ENCODE measurements at places on chromosomes 6 and 20. TPM values are rescaled to one million over a fixed set of nuclear protein-coding genes. Genes with fewer than 3 reads are reported as not detected.

GRCh38 chr6:55675941-55676340 lies 96.9 kb upstream of the HMGCLL1 start:
- DNase-seq: no peak

DNA sequence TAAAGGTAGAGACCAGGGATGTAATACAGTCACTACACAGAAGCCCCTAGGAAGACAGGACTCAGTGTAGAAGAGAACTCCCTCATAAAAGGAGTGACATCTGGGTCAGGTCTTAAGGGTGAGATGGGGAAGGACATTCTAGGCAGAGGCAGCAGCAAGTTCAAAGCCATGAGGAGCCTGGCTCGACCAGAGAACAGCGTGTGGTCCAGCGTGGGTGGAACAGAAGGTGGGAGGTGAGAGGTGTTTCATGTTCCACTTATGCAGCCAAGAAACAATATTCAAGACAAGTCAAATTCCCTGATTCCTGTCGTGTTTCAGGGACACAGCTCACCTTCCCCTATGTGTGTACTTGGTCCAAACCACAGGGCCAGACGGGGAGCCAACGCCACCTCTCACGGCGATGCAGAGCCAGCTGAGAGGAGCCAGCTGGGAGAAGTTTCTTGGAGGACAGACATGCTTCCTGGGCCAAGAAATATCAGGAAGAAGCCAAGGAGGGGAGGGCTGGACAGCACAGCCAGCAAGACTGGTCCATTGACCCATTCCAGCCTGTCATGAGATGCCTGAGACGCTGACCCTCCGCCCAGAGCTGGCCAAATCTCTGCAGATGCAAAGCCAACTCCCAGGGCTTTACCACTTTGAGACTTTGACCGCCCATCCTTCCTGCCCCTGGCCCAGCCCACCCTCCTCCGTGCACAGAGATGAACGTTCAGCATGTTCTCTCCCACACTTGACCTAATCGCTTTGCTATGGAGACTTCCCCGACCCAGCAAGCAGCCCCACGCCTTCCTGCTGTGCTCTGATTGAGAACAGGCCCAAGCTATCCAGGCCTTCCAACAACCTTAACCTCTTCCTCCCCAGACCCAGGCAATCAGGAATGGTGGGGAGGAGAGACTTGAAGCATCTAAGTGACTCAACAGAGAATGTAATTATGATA lies 113.8 kb downstream of the PRND start:
- DNase-seq: no peak

GRCh38 chr6:159557031-159557430 lies 136.0 kb downstream of the SOD2 start:
- no peak for DNase-seq

DNA sequence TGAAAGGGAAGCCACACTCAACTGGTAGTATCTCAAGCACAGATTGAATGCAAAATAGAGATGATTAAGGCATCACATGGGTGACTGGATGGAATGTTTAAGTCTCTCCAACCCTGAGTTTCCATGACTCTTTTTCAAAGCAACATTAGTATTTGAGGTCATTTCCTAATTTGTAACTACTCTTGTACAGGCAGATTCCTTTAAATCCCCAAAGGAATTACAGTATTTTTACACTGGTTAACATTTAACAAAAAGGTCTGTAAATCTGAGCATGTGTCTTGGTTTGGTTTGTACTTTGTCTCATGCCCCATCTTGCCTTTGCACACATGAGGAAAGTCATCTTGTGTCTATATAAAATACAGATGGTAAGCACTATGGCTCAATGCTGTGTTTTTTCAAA lies 15.1 kb downstream of the RMND1 start:
- no peak for DNase-seq

DNA sequence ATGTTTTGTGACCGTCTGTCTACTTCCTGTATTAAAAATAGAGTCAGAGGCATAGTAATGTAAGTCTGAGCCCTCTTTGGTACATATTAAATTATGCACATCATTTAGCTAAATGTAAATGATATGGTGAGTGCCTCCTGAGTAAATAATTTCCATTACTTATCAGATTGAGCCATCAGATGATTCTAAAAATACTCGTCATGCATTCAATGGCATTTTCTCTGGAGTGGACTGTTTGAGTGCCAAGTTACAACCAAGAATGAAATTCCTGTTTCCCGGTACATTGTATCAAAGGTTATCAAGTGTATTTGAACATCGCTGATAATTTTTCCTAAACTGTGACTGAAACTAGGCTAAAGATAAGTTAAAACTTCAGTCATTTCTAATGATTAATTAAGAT lies 81.0 kb downstream of the AKAP7 start:
- no peak for DNase-seq

DNA sequence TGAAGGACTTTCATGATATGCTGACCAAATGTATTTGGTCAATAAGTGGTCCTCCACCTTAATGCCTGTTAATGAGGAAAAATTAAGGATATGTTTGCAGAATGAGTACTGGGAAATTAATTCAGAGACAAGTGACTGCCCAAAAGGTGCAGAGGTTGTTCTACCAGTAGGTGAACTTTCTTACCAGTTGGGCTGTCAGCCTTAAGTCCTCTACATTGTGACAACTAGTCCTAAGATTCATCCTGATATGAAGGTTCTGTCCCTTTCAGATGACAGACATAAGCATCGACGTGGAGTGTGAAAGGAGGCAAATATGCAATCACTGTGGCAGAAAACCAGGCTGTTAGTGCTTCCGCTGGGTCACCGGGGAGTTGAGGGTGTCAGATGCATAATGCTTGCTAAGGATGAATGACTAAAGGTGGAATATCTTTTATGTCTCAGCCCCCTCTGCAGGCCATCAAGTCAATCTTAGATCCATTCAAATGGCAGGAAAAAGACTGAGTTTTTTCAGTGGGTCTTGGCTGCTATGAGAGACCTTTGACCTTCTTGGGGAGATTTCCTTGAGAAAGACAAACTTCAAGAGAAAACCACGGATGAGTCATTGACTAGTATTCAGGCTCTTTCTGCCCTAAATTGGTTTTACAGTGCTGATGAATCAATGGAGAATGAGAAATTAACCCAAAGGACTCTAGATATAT lies 226.0 kb downstream of the TPBG start:
- DNase-seq: no peak

DNA sequence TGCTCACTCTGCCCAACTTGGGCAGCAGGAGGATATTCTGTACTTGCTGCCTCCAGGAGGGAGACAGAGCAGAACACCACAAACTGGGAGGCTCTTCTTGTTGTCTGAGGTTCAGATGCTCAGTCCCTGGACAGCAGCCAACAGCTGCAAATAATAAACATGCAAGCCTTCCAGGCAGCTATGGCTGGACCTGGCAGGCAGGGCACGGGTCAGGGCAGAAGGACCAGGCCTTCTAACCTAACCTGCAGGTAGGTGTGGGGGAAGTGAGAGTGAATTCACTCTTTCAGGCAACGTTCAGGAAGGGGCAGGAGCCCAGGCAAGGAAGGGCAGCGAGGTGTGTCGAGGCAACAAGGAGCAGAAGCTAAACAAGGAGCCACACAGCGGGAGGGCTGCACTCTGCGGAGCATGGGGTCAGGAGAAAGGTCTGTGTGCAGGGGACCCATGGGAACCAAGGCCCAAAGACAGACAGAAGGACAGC lies 31.5 kb downstream of the NINL start:
- no peak for DNase-seq

DNA sequence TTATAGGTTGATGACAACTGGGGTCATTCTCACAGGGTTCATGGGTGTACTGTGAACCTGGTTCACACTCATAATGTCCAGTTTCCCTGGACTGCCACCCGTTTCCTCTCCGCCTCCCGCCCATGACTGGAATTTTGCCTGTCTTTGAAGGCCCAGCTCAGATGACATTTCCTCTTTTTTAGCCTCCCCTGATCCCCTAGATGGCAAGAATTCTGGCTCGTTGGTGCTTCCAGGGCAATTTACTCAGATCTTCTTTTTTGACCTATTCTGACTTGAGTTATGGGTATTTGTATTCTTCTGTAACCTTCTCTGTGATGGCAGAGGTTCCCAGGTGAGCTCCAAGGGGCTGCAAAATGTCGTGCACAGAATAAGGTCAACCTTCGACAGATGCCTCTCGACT lies 5.7 kb upstream of the CITED2 start:
- no peak for DNase-seq

DNA sequence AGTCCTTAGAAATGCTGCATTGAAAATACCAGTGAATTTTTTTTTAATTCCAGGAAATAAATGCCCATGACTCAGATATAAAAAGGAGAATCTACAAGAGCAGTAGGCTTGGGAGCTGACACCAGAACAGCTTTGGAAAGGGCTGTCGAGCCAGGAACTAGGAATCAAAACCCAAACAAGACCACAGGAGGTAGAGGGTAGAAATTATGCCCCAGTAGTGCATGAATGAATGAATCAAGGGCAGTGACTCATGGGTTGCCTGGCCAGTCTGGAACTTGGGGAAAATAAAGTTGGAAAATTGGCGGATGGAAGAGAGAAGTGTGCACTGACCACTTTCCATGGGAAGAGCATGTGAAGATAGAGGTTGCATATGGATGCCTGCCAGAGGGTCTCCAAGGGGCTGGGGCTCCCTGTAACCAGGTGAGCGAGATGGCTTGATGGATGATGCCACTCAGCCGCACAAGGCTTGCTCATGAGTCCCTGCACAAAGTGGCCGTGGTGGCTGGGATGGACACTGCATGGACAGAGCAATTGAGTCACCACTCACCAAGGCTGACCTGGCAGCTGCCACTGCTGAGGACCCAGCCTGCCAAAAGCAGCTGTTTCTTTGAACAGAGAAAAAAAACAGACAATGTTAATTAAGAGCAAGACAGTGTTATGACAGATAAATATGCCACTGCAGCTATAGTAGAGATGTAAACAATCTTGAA lies 15.2 kb upstream of the MCCD1 start:
- DNase-seq: no peak

DNA sequence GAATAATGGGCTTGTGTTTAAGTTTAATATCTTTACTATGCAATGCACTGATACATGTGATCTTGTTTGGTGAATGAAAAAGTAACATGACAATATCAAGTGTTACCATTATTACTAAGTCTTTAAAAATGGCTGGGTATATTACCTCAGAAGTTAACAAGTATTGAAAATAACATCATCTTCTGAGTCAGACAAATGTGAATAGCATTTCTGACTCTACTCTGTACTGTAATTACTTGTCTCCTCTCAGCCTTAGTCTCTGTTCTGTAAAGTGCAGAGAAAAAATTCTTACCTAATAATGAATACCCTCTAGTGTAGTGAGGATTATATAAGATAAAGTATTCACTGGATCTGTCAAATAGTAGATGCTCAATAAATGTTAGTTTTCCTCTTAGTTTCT lies 47.0 kb upstream of the GCLC start:
- DNase-seq: no peak

Gene OPRL1
- total RNA-seq: 3.2 TPM

Gene MEP1A
- not detected for total RNA-seq

Gene GCNT2
- 44.9 TPM for total RNA-seq

Gene SMIM26
- 113 TPM for total RNA-seq

Gene ANKEF1
- total RNA-seq: 1.1 TPM
